ENCODE measurements at places on chromosomes 13 and 19. TPM values are rescaled to one million over a fixed set of nuclear protein-coding genes. Genes with fewer than 3 reads are reported as not detected.

GRCh38 chr19:17866312-17866963 lies 5.3 kb upstream of the SLC5A5 start:
- DNase-seq = no peak

GRCh38 chr19:38331728-38332127 lies 3.9 kb upstream of the CATSPERG start:
- no peak for DNase-seq

- DNase-seq = no peak
Observed at GRCh38 chr19:2309734-2310362, 1.9 kb upstream of the LINGO3 start.

DNA sequence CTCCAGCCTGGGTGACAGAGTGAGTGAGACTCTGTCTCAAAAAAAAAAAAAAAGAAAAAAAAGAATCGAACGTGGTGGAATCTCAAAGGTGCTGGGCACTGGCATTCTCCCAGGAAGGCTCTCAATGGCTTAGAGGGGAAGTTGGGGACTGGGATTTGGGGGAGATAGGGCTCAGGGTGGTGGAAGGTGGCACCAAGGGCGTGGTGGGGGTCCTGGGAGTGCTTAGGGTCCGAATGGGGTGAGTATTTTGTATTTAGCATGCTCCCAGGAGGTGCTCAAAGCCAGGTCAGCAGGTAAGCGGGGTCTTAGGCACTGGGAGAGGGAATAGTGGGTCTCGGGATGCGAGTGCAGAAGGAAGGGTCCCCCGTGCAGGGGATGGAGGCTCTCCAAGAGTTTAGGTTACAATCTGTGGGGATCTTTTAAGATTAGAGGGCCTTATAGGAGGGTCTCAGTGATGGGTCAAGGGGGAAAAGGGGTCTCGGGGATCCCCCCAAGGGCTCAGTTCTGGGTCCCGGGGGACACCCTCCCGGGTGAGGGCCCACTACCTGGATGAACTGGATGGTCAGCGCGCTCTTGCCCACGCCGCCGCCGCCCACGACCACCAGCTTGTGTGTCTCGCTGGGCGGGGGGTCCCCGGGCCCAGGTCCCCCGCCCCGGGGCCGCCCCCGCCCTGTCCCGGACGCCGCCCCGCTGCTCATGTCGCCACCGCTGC lies 386 bp downstream of the RRAS start:
- DNase-seq = no peak

CCDC8 gene
- not detected for total RNA-seq

ZSWIM4 gene
- 7.9 TPM for total RNA-seq
